ENCODE measurements at places on chromosomes 2 and 18. TPM values are rescaled to one million over a fixed set of nuclear protein-coding genes. Genes with fewer than 3 reads are reported as not detected.

SERPINB4 gene
- total RNA-seq = not detected

DOCK10 gene
- total RNA-seq = 20.5 TPM

DNA sequence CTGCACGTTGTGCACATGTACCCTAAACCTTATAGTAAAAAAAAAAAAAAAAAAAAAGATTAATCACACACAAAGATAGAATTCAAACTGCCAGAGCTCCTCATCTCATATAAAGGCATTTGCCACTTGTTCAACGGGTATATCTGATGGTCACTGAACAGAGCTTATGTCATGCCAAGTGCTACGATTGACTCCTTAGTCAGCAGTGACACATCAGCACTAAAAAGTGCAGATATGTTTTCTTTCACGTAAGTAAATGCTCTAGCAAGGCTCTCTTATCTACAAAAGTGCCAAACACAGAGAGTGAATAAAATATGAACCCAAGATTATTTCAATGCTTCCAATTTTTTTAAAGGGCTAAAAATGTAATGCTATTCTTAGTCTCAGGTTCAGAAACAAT lies 1.1 kb downstream of the LMAN1 start:
- DNase-seq = peak; percentile 90

GRCh38 chr2:134099273-134099672 lies 154.6 kb upstream of the MGAT5 start:
- no peak for DNase-seq

TTC21B gene
- total RNA-seq = 14.9 TPM

GRCh38 chr18:25061395-25061794 lies 290.6 kb downstream of the ZNF521 start:
- DNase-seq = no peak

ALLC gene
- total RNA-seq = not detected

LAMA3 gene
- 1.9 TPM for total RNA-seq

DNA sequence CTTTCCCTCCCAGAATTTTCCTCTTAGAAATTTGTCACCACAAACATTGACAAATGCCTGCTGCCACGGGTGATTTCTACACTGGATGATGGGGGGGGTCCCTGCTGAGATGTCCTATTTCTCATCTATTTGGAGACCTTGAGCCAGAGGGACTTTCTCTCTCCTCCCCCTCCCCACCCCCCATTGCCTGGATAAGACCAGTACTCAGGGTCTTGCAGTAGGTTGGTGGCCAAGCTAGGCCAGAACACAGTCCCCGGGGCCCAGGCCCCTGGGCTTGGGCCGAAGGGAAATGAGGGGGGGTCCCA lies 560 bp upstream of the DUSP2 start:
- no peak for DNase-seq

C2orf15 gene
- total RNA-seq = not detected

GRCh38 chr2:181468811-181469210 lies 11.6 kb downstream of the ITGA4 start:
- peak; percentile 41 for DNase-seq

GRCh38 chr18:6638447-6638846 lies 91.1 kb upstream of the ARHGAP28 start:
- DNase-seq = no peak

MAB21L4 gene
- total RNA-seq = not detected

LRP2 gene
- total RNA-seq = not detected

CRYGD gene
- not detected for total RNA-seq

GRCh38 chr18:75100832-75101630 lies 107.9 kb downstream of the PTGR3 start:
- DNase-seq = no peak

GRCh38 chr2:5594249-5594695 lies 97.9 kb upstream of the SOX11 start:
- no peak for DNase-seq

- peak; percentile 80 for DNase-seq
Observed at GRCh38 chr2:61887717-61888266, 664 bp downstream of the CCT4 start.

KCNE4 gene
- 3.8 TPM for total RNA-seq

DNA sequence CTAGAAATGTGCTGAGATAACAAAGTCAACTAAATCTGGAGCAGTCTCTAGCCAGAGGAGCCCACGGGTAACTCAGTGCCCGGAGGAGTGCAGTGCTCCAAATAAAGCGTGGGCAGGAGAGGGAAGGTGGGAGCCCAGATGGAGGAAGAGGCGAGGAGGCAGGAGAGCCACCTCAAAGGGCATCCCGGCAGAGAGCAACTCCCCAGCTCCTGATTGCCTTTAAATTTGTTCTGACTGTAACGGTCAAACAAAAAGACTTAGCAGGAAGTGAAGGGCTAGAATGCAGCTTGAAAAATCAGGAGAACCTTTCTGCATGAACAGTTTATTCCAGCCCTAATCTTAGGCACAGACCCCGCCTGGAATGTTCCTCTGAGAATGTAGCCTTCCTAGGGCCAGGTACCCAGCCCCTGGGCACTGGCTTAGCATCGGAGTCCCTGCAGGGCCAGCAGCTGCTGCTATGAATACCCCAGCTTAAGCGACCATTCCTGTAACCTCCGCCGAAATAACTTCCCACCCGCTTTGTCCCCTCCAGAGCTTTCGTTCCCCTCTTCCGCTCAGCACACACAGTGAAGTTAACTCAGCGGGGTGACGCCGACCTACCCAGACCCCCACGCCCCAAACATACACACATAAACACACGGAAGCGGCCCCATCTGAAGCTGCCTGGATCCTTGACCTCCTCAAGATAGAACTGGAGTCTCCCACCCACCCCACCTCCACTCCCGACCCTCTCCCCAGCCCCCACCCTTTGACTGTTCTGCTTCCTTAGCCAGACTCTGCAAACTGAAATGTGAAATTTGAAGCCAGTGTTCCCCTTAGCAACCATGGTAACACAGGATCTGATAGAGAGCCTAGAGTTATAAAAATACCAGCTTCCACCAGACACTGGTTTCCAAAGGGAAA lies 123.2 kb downstream of the SMAD7 start:
- peak; percentile 80 for DNase-seq

DNA sequence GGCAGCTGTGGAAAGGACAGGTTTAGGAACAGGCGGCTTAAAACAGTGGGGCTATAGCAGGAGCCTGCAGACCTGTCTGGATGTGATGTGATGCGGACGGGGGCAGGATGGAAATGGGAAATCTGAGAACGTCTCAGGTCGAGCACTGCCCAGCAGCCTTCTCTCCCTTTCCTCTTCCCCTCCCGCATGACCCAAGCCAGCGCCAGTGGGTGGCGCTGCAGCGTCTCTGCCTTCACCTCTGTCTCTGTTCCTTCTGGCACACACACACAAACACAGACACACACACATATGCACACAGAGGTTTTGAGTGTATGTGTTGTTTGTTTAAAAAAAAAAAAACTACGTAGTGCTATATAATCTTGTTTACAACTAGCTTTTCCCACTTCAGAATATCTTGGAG lies 82.0 kb upstream of the SLC66A3 start:
- peak; percentile 48 for DNase-seq

CDH7 gene
- total RNA-seq = not detected

GRCh38 chr2:70212298-70212932 lies 21.6 kb upstream of the C2orf42 start:
- no peak for DNase-seq

LHCGR gene
- total RNA-seq = not detected

INHBB gene
- total RNA-seq = 3.4 TPM

REG1B gene
- total RNA-seq = not detected

- no peak for DNase-seq
Observed at GRCh38 chr2:230658877-230659652, 53.6 kb upstream of the CAB39 start.

GRCh38 chr2:212237350-212238095 lies 301.1 kb downstream of the ERBB4 start:
- DNase-seq = no peak

DNA sequence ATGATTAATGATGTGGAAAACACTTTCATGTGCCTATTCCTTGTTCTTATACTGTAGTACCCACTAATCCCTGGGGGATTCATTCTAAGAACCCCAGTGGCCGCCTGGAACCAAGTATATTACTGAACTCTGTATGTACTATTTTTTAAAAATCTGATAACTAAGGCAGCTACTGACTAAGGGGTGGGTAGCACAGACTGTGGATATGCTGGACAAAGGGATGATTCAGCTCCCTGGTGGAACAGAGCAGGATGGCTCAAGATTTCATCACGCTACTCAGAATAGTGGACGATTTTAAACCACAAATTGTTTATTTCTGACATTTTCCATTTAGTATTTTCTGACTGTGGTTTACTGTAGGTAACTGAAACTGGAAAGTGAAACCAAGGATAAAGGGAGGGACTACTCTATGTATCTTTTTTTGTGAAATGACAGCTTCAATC lies 41.8 kb upstream of the CDC42EP3 start:
- peak; percentile 94 for DNase-seq

DNA sequence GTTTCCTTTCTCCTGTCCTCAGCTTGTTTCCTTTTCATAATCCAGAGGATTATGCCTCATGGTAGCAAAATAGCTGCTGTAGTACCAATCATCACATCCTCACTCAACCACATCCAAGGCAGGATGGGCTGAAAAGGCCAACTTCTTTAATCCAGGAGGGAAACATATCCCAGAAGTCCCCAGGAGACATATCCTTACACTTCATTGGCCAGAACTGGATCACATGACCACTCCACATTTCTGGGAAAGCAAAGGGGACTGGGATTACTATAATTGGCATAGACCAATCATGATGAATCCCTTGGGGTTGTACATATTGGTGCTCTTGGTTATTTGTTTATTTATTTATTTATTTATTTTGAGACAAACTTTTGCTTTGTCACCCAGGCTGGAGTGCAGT lies 54.0 kb upstream of the LYPD6B start:
- no peak for DNase-seq

HAAO gene
- not detected for total RNA-seq

DNA sequence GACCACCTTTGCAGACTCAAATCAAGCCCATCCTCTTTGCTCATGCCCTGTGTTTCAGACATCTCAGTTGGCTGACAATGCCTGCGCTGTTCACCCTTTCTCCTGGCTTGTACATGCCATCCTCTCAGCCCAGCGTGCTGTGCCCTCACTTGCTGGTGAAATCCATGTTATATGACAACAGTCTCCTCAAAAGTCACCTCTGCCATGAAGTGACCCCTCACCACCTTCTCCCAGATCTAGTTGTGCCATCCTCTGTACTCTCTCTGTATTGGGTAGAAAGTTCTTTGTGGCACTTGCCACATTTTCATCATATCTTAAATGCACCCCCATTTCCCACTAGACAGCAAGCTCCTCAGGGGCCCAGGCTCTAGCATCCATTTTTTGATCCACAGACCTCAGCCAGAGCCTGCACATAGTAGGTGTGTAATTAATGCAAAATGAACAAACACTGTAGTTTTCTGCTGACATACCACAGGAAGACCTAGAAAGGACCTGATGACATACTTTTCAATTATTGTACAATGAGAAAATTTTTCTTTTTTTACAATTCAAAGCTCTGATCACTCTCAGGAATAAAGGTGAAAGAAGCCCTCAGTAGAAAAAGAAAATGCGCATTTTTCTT lies 22.8 kb downstream of the ZEB2 start:
- DNase-seq = no peak

REV1 gene
- total RNA-seq = 15.0 TPM

DNA sequence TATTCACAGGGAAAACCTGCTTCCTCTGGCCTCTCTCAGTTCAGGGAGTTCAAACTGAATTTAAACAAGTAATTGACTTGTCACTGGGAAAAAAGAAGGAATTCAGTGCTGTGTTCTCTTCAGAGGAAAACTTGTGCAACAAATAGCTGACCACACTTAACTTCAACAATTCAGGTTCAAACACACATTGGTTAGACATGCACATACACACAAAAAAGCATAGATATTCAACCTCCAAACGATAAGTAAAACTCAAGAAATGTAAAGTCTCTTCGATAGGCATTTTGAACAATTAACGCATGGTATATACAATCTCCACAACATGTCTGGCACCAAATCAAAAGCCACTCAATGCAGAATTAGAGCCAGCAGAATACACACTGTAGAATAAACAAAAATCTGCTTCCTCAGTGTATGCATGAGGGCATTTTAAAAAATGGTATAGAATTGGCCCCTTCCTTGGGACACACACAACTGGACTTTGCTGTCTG lies 269.0 kb downstream of the TCF4 start:
- DNase-seq = peak; percentile 67

DNA sequence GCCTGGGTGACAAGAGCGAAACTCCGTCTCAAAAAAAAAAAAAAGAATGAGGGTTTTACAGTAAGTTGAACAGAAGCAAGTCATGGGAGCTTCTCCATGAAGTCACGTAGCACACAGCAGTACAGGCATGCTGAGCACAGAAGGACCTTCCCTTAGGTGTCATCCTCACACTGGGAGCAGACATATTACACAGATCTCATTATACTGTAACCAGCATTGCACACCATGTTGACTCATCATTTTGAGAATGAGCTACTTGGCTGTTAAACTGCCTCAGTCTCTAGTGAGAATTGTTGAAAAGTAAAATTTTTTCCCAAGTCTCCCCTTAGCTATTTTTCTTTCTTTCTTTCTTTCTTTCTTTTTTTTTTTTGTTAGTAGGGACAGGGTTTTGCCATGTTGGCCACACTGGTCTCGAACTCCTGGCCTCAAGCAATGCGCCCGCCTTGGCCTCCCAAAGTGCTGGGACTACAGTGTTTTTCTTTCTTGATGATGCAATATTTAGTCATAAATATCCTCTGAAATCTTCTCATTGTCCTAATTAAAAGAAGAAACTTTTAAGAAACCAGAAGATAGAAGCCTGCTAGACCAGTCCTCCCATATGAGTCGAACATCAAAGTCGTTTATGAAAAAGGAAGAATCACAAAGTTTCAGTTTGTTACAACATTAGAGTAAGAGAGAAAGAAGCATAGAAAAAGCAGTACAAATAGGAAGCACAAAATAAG lies 37.9 kb upstream of the PPP1CB start:
- DNase-seq = peak; percentile 80

DNA sequence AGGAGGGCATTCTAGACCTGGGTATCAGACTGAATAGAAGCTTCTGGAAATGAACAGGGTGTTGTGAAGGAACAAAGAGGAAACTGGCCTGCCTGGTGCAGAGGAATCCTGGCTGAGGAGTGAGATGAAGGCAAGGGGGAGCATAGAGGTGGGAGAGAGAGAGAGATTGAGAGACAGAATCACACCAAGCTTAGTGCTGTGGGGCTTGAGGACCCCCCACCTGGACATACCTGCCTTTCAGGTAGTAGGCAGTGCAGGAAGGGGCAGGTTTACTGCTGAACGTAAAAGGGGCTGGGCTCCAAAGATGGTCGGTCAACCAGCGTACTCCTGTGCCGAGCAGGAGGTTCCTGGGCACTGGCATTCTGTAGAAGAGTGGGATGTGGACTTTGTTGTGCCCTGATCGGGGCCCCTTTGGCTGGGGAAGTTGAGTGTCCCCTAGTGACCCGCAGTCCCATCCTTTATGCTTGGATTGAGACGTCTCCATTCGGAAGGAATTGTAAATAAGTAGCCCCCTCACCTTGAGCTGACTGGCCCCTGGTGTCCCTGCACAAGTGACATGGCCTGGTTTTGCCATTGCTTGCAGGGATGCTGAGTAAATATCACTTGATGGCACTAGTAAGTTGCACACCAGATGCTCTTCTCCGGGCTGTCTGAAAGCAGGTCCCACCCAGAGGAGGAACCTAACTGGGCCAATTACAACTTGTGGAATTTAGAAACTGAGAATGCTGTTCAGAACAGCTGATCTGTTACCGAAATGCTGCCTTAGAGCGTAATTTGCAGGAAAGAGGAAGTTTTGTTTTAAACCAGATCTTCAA lies 1.4 kb downstream of the UBE2F start:
- peak; percentile 89 for DNase-seq

CXXC1 gene
- 51.2 TPM for total RNA-seq

All from GM23248 (cell line).